NCI-H2029 (cell line): ENCODE measurements at places on chromosomes 3 and 15.
A peak's percentile ranks its signal among the peaks of the same experiment; 100 is the strongest.

- no peak for DNase-seq
Observed at GRCh38 chr3:133490468-133491351, 82.8 kb upstream of the CDV3 start.

- DNase-seq, result no peak
Observed at GRCh38 chr3:187039723-187040414, 99.4 kb downstream of the RPL39L start.

GRCh38 chr3:57007521-57008460 is 52.7 kb upstream of the SPATA12 start:
- no peak for DNase-seq

DNA sequence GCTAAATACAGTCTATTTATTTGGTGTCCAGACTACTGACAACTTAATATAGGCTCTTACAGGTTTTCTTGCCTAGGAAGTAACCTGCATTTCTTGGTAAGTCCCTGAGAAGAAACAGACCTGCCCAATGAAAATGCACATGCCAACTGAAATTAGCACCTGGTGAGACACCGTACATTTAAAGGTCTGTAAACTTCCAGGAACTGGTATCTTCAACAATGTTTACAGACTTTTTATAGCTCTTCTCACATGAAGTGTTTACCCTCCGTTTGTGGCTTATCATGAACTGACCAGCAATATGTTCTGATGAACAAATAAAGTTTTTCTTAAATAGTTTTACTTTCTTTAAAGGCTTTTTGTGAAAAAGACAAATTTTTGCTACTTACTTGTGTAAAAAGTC is 93.3 kb downstream of the PCCB start:
- DNase-seq, result peak; percentile 81

- DNase-seq, result no peak
Observed at GRCh38 chr3:112407214-112407887, 74.4 kb downstream of the CD200 start.

- no peak for DNase-seq
Observed at GRCh38 chr3:124275412-124275811, 283.5 kb upstream of the ROPN1 start.

- no peak for DNase-seq
Observed at GRCh38 chr15:20340331-20340811, 201.2 kb downstream of the GOLGA6L6 start.

GRCh38 chr3:99545941-99546580 is 92.3 kb upstream of the COL8A1 start:
- no peak for DNase-seq

DNA sequence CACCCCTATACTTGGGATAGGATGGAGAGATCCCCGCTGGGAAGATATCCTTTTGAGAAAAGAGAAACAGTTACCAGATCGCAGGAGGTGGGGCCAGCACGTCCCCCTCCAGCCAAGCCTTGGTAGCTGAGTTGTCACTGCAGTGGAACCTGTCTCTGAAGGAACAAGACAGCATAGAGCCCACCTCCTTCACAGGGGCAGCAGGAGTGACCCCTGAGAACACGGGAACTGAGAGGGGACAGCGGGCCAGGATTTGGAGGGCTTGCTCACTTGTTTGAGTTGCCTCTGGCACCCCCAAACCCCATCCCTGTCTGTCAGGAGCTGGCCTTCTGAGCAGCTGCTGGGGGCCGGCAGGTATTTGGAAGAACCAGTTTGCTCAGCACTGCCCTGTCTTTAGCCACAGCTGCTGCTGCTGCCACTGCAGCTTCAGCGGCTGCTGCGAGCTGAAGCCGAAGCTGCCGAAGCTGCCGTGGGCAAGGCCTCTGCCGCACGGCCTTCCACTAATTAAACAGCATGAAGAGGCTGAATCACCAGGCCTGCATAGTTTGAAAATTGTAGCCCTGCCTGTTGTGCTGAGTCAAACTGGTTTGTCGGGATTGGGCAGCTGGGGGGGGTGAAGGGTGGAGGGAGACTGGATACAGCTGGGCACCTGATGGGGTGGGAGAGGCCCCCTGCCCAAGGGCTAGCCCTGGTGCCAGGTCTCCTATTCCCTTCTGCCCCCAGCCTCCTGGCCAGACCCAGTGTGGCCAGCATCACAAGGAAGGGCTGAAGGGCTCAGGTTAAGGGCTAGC is 4.0 kb downstream of the EPHB3 start:
- DNase-seq, result peak; percentile 68

DNA sequence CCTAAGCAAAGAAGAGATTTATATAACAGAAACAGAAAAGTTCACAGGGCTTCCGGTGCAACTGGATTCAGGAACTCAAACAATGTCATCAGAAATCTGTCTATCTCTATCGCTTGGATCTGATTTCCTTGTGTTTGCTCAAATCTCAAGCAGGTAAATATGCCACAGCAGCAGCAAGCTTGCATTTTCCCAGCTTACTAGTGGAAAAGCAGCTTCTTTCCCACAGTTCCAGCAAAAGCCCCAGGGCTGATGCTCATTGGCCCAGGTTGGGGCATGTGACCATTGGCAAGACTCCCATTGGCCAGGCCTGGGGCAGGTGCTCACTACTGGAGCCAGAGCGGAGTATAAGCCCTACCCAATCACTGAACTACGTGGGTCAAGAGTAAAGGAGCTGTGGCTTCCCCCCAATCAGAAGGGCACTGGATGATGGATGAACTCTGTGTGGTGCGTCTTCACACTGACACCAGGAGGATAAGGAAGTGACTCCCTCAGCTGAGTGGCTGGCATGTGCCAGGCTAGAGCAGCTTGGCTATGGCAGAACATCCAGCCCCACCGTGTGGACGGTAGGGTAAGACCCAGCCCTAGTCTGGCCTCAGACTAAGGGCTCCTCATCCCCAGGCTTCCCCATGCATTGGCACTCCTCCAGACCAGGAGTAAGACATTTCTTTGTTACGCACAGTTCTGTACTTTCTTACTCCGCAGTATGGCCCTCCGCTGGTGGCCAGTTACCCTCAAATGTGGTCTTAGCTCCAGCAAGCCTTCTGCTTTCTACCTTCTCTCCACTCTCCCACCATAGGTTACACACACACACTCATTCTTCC is 13.1 kb upstream of the VIPR1 start:
- no peak for DNase-seq

GRCh38 chr3:102136183-102136582 is 286.9 kb downstream of the NFKBIZ start:
- no peak for DNase-seq

GRCh38 chr3:170713653-170714052 is 127.8 kb upstream of the SLC7A14 start:
- DNase-seq, result no peak

- no peak for DNase-seq
Observed at GRCh38 chr3:116191409-116191808, 253.9 kb downstream of the LSAMP start.

DNA sequence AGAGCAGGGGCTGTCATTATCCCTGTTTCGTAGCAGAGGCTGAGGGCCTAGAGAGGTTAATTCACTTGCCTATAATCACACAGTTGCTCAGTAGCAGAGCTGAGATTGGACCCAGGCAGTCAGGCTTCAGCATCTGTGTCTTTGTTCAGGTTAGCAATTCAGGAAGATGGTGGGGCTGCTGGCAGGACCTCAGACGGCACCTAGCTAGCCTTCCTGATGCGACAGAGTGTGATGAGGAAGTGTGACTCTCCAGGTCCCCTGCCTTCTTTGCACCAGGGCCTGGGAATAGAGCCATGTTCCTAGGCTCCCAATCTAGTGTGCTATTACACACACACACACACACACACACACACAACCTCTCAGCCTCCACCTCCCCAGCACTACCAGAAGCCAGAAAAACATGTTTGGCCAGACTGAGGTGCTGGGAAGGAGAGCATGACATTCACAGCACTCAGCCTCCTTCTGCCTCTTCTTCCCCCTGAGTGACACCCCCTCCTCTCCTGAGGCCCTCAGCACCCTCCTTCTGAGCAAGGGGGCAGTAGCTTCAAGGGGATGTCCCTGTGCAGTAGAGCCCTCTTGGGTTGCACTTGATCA is 88.9 kb downstream of the TLE3 start:
- DNase-seq, result no peak

DNA sequence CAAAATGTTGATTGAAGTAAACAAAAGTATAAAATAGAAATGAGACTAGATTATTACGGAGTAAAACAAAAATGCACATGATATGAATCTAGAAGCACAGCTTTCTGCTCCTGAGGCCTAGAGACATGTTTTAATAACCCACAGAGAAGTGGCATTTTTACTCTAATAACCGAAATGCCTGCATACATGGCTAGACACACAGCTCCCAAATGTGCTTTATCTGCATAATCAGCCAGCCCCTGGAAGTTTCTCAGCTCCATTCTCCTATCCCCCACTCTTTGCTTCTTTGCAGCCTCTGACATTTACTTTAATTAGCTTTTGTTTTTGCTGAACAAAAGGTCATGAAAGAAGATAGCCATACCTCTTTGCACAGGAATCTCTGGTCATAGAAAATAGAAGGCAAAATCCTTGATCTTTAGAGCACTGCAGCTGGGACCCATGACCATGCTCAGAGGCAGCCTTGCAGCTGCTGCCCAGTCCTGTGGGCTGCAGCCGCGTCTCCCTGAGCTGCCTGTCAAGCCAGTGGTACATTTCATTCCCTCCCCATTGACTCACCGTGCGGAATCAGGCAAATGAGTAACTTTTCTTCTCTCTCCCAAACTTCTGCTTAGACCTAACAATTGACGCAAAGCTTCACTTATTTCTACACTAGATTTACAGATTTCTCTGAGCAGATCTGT is at the start of gene VEPH1:
TSS of gene VEPH1 (minus strand) at position 501 of the 680 bp plus-strand sequence. CDS start 8,067 bp downstream, outside the sequence.
- DNase-seq, result no peak

- DNase-seq, result peak; percentile 77
Observed at GRCh38 chr15:64019764-64020163, 26.5 kb downstream of the DAPK2 start.

- no peak for DNase-seq
Observed at GRCh38 chr3:124607163-124607562, 123.1 kb upstream of the UMPS start.

GRCh38 chr3:169007145-169007544 is 656.4 kb downstream of the MECOM start:
- DNase-seq, result no peak

DNA sequence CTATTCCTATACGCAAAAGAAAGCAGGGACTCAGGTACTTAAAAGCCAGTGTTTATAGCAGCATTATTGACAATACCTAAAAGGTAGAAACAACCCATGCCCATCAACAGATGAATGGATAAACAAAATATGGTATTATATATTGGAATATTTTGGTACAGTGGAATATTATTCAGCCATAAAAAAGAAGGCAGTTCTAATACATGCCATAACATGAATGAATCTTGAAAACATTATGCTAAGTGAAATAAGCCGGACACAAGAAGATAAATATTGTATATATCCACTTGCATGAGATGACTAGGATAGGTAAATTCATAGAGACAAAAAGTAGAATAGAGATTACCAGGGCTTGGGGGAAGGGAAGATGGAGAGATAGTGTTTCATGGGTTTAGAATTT is 9.2 kb downstream of the FNDC3B start:
- DNase-seq, result no peak

GRCh38 chr3:69342074-69342473 is 43.8 kb downstream of the FRMD4B start:
- DNase-seq, result no peak

- no peak for DNase-seq
Observed at GRCh38 chr3:17755836-17756235, 13.4 kb upstream of the TBC1D5 start.

GRCh38 chr15:101522091-101522490 is 32.6 kb upstream of the PCSK6 start:
- no peak for DNase-seq

DNA sequence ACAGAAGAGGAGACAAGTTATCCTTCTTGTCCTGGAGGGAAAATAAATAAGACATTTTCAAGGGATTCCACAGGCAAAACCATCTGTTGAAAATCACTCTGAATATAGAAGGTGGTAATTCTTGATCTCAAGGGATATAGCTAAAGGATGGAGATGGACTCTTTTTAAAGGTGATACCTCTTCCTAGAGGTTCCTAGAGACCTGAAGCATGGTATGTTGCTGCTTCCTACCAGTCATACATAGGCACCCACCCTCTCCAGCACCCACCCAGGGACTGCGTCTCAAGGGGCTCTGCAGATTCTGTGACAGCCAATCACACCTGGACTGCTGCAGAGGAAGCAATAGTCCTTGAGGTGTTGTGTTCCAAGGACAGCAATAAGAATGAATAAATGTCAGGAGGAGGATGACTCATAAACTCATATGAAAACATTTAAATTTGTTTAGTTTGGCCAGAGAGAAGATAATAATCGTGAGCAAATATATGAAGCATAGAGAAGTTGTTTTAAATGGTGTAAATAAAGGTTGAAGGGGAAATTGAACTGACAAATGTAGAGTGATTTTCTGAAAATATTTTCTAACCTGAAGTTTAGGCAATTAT is 741.6 kb upstream of the CBLB start:
- DNase-seq, result peak; percentile 29

GRCh38 chr3:71398157-71398836 is 185.2 kb downstream of the FOXP1 start:
- no peak for DNase-seq

DNA sequence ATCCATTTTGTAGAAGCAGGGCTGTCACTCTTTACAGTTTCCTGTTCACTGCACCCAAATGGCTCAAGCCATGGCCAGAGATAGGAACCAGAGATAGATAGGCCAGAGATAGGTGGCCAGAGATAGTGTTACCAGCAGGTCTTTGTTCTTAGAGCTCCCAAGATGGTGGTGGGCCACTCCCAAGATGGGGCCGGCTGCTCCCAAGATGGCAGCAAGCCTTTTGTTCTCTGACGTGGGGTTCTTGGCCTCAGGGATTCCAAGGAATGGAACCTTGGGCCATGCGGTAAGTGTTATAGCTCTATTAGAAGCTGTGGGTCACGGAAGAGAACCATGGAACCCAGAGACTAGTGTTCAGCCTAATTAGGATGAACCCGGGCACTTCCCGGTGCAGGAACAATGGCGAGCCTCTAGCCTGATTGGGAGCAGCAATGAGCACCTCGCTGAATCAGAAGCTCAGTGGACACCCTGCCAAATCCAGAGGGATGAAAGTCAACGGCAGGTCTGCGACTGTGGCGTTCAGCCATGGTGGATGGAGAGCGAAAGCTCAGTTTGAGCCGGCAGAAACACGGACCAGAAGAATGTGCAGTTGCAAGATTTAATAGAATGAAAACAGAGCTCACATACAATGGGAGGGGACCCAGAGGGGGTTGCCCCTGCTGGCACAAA is 45.0 kb upstream of the CD96 start:
- DNase-seq, result no peak
